ENCODE measurements at places on chromosomes 1 and 21. TPM values are rescaled to one million over a fixed set of nuclear protein-coding genes. Genes with fewer than 3 reads are reported as not detected.

DNA sequence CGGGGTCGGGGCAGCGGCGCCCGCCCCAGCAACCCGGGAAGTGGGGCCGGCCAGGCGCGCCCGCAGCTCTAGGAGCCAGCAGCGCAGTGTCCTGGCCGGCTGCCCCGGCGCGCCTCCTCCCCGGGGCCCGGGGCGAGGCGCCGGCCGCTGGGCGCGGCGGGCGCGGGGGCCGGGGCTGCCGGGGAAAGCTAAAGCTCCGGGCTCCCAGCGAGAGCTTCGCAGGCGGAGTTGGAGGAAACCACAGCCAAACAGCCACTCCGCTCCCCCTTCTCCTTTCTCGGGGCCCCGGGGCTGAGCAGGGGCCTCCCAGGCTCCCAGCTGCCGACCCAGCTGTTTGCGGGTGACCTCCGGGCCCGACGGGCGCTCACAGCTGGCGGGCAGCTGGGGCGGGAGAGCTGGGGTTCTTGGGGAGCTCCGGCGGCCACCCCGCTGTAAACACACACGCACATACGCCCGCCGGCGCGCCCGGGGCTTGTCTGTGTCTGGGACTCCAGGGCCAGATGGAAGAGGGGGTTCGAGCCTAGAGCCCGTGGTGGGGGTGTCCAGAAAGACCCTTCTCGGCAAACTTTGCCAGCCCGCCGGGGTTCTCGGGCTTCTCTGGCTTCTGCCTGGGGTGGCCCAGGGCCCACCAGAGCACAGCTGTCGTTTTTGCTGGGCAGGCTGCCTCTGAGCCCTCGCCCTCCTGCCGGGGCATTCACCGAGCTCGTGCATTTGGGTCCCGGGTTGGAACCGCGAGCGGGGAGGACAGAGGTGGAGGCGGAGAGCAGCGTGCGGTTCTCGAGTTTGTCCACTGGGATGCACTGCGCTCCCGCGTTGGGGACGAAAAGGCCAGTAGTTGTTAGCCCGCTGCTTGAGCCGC is 1.5 kb downstream of the AJAP1 start:
- peak; percentile 56 for DNase-seq

- DNase-seq = no peak
Measured at GRCh38 chr1:40218333-40218732, 29.4 kb upstream of the TMCO2 start.

GRCh38 chr1:34739613-34740012 is 15.2 kb upstream of the GJB5 start:
- DNase-seq = no peak

GRCh38 chr1:32989160-32990050 is 24.8 kb upstream of the RNF19B start:
- peak; percentile 87 for DNase-seq

GRCh38 chr1:183588827-183589226 is 1.4 kb downstream of the NCF2 start:
- DNase-seq = no peak

The CXADR gene
- 21.4 TPM for polyA plus RNA-seq

Data from heart left ventricle (tissue), 16 donors.